Activated CD4-positive, CD25-positive, alpha-beta regulatory T cell (primary cell): ENCODE measurements at places on chromosomes 16 and 17.

GRCh38 chr16:6232056-6232455, 1100.6 kb upstream of the RBFOX1 start:
- DNase-seq, result no peak

DNA sequence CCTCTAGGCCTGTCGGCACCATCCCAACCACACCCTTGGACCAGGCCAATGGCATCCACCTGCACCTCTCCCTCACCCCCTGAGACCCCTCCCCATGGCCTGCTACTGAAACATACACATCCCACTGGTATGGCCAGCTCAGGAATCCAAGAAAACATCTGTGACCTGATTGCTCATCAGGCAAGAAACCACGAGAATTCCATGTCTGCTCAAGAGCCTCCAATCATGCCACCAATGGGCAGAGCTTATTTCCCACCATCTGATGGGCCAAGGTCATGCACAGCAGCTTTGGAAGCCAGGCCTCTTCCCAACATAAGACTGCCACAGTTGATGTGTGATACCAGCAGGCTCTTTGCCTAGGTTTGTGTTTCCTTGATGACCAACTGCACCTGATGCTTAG, 190.1 kb downstream of the C16orf78 start:
- no peak for DNase-seq

GRCh38 chr17:16880843-16881230, 91.1 kb downstream of the TNFRSF13B start:
- DNase-seq, result no peak

DNA sequence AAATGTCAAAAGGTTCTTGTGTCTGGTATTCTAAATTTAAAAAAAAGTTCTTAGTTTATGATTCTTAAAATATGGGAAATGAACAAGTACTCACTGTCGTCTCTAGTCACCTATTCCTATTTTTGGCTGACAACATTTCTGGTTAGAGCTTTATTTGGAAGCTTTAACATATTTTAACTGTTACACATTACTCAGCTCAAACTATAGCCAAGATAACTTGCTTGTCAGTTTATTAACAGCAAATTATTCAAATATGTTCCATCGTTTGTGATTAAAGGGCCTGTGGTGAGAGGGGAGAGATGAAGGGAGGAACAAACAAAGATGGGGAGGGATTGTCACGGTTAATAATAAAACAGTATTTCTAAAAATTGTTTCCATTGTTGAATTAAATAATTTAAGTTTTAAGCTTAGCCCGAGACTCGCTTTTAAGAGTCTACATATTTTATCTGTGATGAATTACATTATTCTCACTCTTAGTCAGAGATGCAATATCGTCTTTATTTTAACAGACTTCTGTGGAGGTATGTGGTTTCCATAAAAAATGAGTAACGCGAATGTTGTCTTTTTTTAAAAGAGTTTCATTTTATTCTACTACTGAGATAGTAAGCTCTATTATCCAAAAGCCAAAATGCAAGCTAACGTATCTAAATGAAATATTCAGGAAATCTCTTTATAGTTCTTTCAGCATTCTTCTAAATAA, 321.9 kb upstream of the PMFBP1 start:
- no peak for DNase-seq

- DNase-seq, result no peak
These were observed 28.9 kb downstream of the TANC2 start for GRCh38 chr17:62994931-62995330.

DNA sequence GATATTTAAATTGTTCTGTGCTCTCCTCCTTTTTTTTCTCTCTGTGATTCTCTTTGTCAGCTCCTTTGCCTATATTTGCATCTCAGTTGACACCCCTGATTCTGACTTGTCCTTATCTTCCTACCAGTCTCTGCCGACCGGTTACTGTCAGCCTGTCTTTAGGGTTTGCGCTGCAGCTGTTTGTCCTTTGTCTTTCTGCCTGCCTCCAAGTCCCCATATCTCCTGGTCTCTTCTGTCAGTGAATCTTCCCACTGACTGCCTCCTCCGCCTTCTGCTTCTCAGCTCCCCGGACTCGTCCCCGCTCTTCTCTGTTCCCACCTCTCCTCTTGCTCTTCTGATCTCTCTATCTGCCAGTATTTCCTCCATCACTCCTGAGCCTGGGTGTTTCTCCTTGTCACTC, 5.2 kb downstream of the TLCD2 start:
- no peak for DNase-seq

GRCh38 chr17:4782652-4783051, 3.5 kb downstream of the VMO1 start:
- no peak for DNase-seq

DNA sequence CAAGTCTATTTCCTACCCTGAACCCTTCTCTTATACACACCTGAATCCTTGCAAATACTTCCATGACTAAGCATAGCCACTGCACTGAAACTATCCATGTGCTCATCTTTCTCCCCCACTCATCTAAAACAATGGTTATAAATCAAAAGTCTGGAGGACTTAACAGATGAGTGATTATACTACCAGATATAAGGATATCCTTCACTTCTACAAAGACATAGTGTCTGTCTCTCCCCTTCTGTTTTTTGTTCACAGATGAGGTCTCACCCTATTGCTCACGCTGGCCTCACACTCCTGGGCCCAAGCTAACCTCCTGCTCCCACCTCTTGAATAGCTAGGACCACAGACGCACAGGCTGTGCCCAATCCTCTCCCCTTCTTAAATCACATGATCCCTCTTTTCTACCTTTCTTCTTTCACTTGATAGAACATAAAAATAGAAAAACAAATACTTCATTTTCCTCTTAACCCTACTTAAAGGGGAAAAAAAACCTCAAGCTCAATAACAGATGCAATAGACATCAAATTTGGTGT, 19.2 kb downstream of the CEP112 start:
- DNase-seq, result no peak

- DNase-seq, result no peak
These were observed 80.8 kb upstream of the CIBAR2 start for GRCh38 chr16:85193115-85193493.

DNA sequence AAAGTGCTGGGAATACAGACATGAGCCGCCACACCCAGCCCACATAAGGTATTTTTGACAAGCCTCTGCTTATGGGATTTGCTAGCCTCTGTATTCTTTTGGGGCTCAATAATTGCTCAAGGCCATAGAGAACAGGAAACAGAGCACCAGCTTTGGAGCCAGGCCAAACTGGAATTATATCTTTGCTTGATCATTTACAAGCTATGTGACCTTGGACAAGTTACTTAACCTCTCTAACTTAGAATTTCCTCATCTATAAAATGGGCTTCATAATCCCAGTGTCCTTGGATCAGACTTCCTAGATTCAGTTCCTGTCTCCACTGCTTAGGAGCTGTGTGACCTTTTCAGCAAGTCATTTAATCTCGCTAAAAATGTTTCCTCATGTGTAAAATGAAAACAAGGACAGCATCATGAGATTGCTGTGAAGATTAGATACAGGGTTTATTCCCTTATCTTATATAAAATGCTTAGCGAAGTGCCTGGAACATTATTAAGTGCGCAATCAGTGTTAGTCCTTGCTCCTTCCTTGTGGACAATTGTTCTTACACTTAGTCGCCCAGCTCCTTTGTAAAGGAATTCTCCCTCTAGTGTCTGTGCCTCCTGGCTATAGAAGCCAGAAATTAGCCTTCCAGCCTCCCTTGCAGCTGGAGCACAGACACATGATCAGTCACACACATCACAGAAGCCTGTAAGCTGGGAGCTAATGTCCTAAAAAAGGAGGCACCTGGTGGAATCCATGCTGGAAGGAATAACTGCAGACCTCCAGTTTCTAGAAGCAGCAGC, 16.6 kb downstream of the KRT9 start:
- no peak for DNase-seq

DNA sequence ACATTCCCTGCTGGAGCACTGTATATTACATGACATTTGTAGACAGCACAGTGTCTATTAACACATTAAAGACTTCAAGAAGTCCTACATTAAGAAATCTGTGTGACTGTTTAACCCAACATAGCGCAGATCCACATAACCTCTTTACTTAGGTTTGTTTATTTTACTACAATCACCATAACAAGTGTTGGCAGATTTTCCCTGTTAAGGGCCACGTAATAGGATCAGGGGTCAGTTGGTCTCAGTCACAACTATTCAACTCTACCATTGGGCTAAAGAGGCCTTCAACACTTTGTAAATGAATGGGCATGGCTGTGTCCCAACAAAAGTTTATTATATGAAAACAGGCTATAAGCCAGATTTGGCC, 51.3 kb upstream of the ADORA2B start:
- DNase-seq, result no peak

- no peak for DNase-seq
These were observed 272.7 kb downstream of the SOX9 start for GRCh38 chr17:72393553-72393952.
